T-cell (primary cell): ENCODE measurements at places on chromosomes 12 and 14.

DNA sequence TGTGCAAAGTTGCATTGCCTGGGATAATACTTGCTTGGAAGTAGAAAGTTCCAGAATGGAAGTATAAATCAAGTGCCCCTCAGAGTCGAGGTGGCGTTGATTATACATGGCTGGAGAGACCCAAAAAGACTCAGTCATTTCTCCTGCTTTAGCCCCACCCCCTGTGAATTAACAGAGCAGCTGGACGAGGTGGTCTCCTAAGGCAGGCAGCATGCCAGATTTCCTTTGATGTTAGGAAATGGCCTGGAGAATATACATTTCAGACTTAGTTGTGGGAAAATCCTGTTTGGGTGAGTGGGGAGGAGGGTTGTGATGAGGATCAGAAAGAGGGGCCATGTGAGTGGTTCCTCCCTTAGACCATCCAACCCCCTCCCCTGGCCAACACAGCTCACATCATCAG, 406.1 kb upstream of the TMPO start:
- no peak for DNase-seq

DNA sequence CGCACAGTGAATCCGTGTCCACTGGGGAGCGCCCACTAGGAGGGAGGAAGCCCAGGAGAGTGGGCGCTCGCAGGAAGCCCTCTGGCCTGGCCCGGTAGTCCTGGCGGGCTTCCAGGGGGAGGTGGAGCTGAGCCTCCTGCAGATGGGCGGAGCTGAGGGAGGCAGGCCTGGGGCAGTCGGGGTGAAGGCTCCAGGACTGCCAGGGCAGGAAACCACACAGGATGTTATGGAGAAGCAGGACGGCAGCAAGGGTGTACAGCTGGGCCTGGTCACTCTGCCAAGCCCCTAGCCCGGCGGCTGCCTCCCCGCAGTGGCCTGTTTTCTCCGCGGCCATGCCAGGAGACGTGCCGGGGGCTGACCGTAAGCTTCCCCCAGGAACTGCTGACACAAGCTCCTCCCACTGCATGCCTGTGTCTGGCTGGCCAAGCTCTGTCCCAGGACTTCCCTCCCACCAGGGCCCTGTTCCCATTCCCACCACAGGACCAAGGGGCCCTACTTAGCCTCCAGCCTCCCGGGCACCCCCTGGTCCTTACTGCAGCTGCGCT, 143.4 kb upstream of the C14orf180 start:
- no peak for DNase-seq

DNA sequence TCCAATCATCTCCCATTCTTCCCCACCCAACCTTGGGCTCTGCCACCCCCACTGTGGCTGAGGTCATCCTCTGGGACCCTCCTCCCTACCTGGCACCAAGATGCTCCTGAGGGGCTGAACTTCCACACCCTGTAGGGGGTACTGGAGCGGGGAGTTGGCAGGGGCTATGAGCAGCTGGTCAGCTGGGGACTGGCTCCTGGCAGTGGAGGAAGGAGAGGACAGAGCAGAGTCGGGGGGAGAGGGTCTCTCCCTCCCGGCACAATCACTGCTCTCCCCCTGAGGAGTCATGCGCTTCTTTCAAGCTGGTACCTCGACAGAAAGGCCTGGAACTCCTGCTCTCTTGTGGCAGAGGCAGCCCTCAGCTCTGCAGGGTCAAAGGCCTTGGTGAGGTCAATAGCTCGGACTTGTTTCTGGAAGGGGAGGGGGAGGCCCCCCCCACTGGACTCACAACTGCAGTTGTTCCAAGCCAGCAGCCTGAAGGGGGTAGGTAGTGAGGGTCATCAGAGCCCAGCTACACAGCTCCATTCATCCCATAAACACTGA, 2.0 kb downstream of the B4GALNT1 start:
- no peak for DNase-seq

- no peak for DNase-seq
Observed at GRCh38 chr14:36996133-36996856, 176.1 kb downstream of the SLC25A21 start.

- DNase-seq: no peak
Observed at GRCh38 chr12:102302553-102302952, 104.9 kb upstream of the PMCH start.

DNA sequence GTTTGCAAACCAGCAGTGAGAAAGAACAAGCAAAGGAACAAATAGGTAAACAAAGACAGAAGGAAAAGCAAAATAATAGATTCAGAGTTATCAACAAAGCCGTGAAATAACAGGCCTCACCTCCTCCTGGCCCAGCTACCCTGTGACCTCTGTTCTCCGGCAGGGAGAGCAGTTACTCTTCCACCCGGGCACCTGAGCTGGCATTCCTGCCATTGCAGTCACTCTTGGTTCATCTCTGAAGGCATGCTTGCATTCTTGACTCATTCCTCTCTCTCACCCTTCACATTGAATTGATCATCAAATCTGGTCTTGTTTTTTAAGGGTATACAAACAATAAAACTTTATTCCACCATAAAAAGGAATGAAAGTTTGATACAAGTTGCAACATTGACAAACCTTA, 95.1 kb downstream of the TTC8 start:
- no peak for DNase-seq

DNA sequence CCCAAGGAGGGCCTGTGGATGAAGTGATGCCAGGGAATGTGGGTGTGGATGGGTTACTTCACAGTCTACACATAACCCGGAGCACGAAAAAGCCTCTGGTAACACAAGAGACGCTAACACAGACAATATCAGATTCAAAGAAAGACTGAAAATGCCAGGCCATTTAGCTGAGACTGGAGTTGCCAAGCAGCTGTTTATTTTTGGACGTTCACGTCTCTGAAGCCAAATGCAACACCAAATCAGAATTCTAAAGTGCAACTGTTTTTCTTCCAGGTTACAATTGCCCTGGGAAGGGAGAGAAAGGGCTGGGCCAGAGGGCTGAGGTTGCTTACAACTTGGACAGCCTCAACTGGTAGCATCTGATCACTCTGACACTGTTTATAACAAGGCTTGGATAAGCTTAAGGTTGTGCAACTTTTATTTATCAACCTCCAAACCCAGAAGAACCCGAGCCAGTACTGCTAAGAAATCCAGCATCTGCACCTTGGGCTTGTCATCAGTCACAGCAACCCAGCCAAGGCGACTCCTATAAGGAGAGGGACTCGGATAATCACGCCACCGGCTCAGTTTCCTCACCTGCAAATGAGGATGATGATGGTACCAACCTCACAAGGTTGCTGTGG, 24.8 kb downstream of the NUAK1 start:
- DNase-seq: no peak

- DNase-seq: no peak
Observed at GRCh38 chr14:99143126-99143525, 128.9 kb downstream of the BCL11B start.

DNA sequence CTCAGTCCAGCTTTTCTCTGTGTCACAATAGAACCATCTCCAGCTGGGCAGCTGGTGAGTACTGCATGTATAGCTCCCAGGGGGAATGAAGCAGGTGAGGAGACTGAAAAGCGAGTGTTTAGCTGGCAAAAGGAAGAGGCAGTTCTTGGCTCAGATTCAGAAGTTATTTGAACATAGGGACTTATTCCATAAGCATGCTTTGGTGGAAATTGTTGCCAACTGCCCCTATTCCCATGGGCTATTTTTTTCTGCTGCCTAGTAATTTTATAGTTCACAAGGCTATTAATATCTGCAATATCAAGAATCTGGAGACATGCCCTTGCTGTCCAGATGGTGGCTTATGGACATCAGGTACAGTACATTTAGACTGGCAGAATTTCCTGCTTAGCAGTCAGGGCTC, 1112.7 kb downstream of the LRFN5 start:
- DNase-seq: no peak

GRCh38 chr12:106739815-106740530, 34.5 kb upstream of the RIC8B start:
- DNase-seq: no peak

- DNase-seq: no peak
Observed at GRCh38 chr12:4001031-4001430, 127.8 kb upstream of the PARP11 start.

DNA sequence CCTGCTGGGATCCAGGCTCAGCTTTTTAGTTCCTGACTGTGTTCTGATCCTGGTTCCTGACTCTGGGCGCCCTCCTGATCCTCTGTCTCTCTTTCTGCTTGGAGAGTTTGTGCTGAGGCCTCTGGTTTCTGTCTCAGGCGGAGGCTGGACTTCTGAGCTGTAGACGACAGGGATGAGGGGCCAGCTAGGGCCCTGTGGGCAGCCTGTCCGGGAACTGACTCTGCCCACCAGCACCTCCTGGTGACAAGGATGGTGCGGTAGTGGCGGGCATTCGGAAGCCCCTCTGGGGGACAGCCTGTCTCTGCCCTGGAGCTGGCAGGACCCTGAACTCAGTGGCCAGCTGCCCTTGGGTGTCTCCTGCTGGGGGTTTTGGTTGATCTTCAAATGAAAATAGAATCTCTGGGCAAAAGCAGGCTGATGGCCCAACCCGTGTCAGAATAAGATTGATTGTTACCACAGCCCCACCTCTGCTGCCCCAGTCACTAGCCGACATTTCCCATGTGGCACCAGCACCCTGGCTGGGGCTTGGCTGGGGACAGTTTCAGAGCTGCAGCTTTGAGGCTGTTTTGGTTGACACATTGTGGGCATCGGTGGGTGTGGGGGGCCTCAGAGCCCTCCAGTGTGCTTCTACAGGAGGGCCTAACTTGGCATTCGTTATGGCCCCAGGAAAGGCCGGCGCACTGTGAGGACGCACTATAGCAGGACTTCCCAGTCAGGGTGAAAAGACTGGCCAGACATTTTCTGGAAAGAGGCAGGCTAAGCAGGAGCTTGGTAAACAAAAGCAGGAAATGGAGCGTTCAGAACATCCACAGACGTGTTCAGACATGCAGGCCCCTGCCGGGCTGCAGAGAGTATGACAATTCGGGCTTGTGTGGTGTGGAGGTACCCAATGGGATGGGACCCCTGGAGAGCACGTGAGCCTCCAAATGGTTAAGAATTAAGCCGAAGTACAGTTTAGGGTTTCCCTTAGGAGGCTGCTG, 16.2 kb downstream of the KRT80 start:
- DNase-seq: no peak

DNA sequence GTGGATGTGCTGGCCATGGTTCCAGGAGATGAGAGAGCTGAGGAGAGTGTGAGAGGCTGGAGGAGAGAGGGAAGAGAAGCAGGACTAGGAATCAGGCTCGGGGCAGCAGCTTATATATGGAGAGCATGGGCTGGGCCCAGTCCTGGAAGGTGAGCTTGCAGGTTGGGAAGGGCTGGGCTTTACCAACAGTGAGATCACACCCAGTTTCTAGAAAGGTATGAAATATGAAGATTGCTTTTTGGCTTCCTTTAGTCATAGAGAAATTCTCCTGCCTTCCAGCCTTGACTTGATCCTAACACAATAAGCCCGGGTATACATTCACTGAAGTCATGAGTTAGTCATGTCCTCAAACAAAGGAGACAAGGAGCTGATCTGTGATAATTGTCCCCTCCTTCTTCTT, at the start of gene KRT6A:
Gene KRT6A (minus strand): TSS at position 86 of the 400 bp plus-strand sequence. CDS start 69 bp downstream, at position 17.
- no peak for DNase-seq

DNA sequence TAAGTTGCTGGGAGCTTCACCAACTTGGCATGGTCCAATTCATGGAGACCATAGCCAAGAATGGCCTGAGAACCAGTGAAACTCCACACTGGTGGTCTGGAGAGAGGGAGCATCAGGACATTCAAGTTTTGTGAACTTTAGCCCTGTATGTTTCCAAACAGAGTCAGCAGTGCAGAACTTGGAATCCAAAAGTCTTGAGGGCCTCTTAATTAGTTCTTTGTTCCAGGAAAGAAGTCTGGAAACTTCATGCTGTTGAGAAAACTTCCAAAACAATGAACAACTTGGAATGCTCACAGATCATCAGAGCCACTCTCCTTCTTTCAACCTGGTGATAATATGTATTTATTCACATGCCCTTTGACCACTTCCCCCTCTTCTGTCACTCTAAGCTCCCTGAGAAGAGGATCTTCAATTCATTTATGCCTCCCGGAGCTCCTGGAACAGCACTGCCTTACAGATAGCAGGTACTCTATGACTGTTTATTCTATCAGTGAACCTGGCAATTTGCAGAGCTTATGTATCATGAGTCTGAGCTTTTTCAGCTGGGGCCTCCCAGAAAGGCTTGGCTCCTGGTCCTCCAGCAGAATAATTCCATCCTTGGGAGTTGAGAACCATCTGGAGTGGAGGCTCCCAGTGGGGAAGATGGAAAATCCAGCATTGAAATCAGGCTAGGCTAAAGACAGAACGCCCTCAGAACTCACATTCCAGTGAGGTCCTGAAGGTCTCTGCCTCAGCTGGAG, 191.4 kb downstream of the KTN1 start:
- DNase-seq: no peak

- no peak for DNase-seq
Observed at GRCh38 chr12:129659961-129660622, 243.7 kb downstream of the TMEM132D start.
